ENCODE measurements at places on chromosomes 1 and 21.

DNA sequence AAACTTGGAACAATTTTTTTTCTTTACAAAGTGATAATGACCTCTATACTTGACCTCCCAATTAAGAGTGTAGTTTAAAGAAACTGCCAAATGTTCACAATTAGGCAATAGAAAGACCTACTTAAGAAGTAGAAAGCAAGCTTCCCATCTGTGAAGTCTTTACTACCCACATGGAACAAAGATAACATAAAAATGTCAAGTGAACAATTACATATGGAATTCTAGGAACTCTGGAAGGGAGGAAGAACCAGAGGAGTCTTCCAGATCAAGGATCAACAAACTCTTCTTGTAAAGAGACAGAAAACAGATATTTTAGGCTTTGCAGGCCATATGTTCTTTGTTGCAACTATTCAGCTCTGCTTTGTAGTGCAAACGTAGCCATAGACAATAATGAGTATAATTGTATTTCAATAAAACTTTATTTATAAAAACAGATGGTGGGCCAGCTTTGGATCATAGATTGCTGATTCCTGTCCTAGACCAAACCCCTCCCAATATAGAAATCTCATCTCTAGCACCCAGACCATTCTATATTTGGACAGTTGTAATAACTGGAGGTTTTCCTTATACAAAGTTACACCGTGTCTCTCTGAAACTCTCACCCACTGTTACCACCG lies 68.4 kb upstream of the MAGI3 start:
- no peak for DNase-seq

- DNase-seq, result no peak
These were observed 197.7 kb downstream of the SMYD3 start for GRCh38 chr1:246309247-246309884.

- DNase-seq, result no peak
These were observed 17.2 kb downstream of the TPM3 start for GRCh38 chr1:154174654-154175053.

- DNase-seq, result no peak
These were observed 31.9 kb downstream of the FAM163A start for GRCh38 chr1:179775009-179775408.

DNA sequence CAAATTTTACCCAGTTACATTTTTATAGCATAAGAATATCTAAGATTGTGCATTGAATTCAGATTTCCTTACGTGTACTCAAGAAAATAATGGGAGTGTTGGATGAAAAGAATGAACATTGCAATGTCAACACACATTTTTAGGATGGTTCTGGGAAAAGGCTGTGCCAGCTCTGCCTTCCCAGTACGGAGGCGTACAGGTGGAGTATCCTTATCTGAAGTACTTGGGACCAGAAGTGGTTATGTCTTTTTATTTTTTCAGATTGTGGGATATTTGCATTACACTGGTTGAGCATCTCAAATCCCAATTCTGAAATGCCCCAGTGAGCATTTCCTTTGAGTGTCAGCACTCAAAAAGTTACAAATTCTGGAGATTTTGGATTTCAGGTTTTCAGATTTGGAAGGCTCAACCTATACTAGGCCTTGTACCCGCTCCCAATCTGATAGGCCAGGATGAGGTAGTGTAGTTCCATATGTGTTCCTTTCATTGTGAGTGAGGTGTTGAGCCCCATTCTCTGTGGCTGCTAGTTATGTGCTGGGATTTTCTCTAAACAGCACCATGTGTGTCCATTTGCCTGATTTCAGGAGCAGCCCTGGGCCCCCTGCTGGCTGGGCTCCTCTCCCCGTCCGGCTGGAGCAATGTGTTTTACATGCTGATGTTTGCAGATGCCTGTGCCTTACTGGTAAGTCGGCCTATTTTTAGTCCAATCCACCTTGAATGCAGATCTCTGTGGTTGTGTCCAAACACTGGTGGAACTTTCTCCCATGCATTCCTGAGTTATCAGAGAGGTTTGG lies 60.8 kb downstream of the SLC37A1 start:
- DNase-seq, result peak; percentile 43
